ENCODE measurements at places on chromosomes 11 and 22.
A peak's percentile ranks its signal among the peaks of the same experiment; 100 is the strongest.

DNA sequence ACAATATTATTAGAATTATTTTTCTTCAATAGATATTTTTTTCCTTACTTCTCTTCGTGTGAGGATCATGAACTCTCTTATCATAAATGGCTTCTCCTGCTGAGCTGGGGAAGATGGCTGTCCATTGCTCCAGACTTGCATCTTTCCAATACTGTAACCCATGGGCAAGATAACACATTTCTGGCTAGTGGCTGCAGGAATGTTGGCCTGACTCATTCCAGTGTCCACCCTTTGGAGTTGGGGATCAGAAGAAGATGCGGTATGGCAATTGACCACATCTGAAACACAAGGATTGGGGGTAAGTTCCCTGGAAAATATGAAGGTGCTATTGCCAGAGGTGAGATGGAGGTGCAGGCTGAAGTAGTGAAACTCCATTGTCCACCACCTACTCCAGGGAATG lies 92.8 kb downstream of the FAR1 start:
- DNase-seq: no peak

GRCh38 chr11:130370845-130371590 lies 56.3 kb upstream of the ZBTB44 start:
- no peak for DNase-seq

DNA sequence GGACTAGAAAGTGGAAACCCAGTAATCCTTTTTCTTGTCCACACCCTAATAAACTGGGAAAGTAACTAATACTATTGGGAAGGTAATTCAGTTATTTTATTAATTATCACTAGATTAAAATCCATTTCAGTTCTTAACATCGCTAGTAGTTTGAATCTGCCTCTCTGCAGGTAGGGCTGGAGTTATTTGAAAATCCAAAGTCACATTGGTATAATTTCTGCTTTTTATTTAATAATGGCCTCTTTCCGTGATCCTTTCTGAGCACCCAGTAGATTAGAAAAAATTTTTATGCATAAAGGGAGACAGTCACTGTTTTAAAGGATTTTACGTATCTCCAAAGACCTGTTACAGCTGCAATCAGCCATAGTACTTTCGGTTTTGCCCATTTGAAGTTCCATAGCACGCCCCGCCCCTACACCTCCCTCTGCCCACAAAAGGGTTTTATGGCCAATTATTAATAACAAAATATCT lies 605 bp upstream of the COPB1 start:
- DNase-seq: peak; percentile 26

DNA sequence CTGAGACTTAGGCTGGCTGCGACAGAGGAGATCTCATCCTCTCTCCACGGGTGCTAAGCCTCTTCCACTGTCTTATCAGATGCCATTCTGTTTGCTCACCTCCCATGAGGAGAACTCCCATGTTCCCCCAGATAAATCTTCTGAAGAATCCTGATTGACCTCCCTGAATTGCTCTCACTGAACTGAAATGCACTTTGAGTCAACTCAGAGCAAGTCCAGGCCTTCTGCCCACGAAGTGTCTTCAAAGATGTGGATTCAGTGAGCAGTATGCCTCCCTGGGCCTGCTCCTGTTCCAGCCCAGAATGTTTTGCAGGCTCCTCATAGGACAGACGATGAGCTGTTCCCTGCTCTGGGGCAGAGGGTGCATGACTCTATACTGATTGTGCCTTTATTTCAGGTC lies 17.4 kb downstream of the TUB start:
- DNase-seq: no peak

GRCh38 chr11:123573286-123573685 lies 81.1 kb downstream of the SCN3B start:
- DNase-seq: no peak

GRCh38 chr11:56333156-56333555 lies 12.7 kb upstream of the OR8K1 start:
- DNase-seq: no peak

DNA sequence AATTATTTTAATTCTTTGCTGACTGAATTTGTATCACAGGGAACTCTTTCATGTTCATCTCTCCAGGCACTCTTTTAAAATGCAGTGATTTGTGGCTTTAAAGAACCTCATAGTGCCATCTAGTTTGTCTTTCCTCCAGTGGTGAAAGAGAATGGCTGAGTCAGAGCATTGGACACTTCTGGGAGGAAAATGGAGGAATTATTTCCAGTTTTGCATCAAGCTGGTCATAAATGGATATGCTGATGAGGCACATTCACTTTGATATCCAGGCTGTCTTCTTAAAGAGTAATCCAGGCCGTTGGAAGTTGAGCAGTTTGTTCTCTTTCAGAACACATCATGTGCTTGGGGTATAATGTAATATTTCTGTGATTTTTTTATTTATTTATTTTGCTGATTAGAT lies 273.7 kb downstream of the DDX10 start:
- DNase-seq: no peak

GRCh38 chr22:50301581-50301991 lies 5.9 kb downstream of the PLXNB2 start:
- no peak for DNase-seq

DNA sequence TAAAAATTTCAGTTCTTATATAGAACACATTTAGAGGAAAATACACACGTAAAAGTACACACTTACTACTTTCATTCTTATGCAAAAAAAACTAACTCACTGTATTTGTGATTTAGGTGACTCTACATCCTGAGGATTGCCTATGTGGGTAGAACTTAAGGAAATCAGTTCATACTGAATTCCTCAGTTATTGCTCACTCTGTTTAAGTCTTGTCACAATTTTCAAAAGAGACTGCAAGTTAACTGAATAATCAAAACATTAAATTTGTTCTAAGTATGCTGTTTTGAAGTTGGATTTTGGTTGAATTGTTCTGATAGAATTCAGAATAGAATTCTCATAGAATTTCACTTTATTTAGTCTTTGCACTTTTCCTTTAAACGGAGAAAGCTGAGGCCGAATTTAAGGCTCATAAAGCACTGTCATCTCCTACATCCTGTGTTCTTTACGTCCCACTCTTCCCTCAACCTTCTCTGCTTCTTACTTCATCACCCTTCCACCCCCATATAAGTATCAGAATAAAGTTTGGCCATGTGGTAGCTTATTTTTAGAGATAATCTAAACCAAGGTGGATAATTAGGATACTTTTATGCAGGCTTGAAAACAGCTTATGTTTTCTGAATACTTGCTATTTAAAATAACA lies 59.8 kb downstream of the APOL5 start:
- DNase-seq: no peak

GRCh38 chr11:86277741-86278140 lies 24.3 kb upstream of the HIKESHI start:
- DNase-seq: no peak

GRCh38 chr11:120191058-120191457 lies 19.8 kb upstream of the OAF start:
- DNase-seq: no peak

- no peak for DNase-seq
Observed at GRCh38 chr11:132072044-132072857, 701.8 kb downstream of the NTM start.

GRCh38 chr11:47541070-47541469 lies 11.9 kb downstream of the CELF1 start:
- DNase-seq: no peak

DNA sequence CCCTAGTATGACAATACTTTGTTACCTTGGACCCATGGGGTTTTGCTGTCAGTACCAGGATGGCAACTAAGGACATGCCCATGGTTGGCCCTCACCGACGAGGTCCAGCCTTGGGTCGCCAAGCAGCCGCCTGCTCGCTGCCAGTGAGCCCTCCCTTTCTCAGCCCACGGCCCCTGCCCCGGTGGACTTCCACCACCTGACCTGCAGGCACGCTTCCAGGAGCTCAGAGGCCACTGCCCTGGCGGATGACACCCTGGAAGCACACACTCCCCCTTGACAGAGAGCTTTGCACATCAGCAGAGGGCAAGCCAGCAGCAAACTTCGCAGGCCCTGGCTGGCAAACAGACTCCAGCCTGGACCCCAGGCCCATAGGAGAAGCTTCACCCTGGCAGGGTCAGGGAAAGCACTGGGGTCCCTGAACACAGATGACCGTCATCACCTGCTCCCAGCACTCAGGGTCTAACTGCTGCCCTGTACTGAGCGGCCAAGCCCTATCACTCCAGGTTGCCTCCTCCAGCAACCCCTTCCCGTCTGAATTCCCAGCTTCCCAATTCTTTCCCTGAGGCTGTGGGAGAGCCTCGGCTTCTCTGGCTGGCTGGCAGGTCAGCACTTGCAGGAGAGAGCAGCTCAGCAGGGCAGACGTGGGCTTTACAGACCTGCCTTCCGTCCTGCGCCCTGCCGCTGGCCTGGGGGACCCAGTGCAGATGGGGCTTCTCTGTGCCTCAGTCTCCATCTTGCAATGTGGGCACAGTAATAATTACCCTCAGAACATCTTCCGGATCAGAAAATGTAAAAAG lies 2.7 kb upstream of the PPARA start:
- DNase-seq: no peak

GRCh38 chr11:7656704-7657103 lies 16.6 kb downstream of the CYB5R2 start:
- no peak for DNase-seq

DNA sequence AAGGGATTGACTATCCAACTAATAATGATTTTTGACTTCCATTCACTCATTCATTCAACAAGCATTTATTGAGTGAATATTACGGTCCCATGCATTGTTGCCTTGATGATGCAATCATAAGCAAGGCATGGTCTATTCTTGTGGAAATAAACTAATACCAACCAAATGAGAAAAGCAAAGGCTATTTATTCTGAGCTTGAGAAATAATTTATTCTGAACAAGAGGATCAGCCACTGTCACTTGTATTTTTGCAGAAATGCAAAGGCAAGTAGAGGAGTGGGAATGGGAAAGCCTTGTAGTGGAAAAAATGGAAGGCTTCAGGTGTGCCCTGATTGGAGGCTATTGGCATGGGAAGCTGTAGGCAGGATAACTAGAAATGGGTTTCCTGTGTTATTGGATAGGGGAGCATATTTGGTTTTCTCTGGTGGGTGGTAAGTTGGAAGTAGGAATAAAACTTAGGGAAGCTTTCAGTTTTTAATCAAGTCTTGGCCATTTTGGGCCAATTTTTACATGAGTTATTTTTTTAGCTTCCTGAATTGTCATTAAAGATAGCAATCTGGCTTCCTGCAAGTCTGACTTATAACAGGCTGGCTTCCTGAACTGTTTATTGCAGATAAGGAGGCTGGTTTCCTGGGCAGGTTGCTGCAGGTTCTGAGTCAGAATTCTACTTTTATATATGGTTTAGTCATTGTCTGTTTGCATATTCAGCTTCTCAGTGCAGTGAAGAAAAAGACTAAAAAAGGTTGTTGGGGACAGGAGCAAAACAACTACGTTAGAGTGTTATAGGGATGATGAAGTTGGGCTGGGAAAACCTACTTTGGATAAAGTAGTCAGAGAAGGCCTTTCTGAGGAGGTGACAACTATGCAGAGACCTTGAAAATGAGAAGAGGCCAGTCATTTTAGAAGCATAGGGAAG lies 106.7 kb downstream of the APIP start:
- DNase-seq: no peak

GRCh38 chr11:113405724-113406478 lies 18.3 kb downstream of the ANKK1 start:
- DNase-seq: no peak

GRCh38 chr11:87213444-87213843 lies 175.7 kb downstream of the TMEM135 start:
- DNase-seq: no peak

DNA sequence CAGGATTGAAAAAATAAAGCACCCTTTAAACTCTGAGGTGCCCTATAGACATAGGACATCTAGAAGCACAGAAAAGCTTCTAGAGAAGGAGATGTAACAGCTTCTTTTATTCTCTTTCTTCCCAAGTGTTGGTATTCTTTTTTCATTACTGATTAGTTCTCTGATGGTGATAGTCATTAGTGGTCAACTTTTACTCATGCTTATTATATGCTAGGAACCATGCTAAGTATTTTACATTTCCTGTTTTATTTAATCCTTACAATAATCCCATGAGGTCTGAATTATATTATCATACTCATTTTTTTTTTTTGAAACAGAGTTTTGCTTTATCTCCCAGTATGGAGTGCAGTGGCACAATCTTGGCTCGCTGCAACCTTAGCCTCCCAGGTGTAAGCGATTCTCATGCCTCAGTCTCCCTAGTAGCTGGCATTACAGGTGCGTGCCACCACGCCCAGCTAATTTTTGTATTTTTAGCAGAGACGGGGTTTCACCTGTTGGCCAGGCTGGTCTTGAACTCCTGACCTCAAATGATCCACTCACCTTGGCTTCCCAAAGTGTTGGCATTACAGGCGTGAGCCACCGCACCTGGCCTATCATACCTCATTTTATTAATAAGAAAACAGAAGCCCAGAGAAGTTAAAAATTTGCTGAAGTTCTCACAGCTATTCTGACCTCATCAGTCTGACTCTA lies 3.0 kb downstream of the C11orf52 start:
- DNase-seq: no peak

- DNase-seq: no peak
Observed at GRCh38 chr11:96303064-96303463, 39.9 kb downstream of the MAML2 start.

- DNase-seq: no peak
Observed at GRCh38 chr22:47850644-47851151, 1088.2 kb downstream of the TBC1D22A start.

GRCh38 chr11:33622806-33623205 lies 77.8 kb downstream of the C11orf91 start:
- no peak for DNase-seq

DNA sequence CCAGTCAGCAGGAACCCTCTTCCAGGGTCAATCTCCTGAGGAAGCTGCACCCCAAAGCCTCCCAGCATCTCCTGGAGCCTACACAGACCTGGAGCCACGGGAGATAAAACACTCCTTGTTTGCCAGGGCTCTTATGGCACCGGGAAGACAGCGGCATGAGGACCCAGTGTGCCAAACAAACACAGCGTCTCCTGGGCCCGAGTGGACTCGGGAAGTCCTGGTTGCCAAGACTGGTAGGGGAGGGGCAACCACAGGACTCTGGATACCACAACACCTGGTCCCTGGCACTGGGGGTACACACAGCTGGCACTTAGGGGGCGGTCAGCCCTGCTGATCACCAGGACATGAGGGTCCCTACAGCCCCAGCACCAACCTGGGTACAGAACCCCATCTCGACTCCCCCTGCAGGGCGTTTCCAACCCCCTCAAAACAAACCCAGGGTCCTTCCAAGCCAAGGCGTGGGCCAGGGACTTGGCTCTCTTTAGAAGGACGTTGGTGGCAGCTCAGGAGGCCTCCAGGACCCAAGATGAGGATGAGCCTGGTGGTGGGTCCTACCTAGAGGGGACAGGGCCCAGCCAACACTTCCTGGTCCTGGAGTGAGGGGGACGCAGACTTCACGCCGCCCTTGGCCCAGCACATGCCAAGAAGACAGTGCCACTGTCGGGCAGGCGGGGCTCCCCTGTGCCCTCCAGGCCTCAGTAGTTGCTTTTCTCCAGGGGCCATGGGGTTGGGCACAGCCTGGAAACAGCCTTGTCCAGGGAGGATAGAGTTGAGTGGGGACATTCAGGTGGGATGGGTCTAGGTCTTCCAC lies 85.0 kb downstream of the CELSR1 start:
- DNase-seq: no peak

GRCh38 chr22:25941365-25941960 lies 199.5 kb downstream of the MYO18B start:
- no peak for DNase-seq

Data from GM06990 (cell line).